ENCODE measurements at places on chromosomes 1 and 21.

DNA sequence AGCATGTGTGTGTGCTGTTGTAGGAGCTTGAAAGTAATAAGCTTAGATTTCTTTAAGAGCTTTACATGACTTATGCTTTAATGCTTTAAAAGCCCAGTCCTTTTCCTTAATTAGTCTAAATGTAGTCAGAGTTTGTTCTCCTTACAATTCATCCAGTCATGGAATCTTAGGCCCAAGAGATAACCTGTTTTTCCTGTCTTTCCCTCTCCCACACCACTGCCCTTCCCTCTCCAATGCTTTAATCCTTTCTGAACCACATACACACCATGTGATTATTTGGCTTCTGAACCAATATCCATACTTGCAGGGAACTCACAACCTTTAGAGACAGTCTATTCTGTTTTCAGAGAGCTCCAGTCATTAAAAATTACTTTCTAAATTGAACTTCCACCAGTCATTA lies 37.6 kb downstream of the ALG6 start:
- no peak for DNase-seq

DNA sequence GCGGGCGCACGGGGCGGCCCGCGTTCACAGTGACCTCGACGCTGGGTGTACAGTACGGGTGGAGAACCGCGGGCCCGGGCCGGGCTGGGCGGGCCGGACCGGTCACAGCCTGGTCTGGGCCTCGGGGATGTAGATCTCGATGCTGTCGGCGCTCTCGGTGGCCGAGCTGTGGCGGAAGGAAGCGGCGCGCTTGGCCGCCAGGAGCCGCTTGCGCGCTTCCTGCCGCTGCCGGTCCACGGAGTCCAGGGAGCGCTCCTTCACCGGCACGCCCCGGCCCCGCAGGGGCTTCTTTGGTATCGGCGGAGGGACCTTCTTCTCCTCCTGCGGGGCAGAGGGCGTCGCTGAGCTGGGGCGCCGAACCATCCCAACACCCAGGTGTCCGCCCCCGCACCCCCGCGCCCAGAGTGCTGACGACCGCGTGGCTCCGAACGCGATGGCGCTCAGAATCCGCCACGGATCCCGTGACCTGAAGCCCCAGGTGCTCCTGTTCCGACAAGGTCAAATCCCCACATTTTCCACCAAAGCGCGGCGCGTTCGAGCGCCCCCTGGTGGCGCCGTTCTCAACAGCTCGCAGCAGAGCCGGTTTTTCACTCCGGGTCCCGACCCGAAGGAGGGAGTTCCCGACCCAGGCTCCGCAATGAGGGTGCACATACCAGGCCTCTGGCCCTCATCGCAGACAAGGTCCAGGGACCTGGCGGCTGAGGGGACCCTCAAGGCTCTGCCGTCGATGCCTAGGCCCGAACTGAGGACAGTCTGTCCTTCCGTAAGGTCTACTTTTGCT lies 6.6 kb upstream of the SMIM12 start:
- DNase-seq: peak; percentile 96

GRCh38 chr1:52070704-52071103 lies 14.6 kb downstream of the BTF3L4 start:
- no peak for DNase-seq

GRCh38 chr1:101004670-101005069 lies 20.9 kb downstream of the DPH5 start:
- DNase-seq: no peak

- DNase-seq: no peak
These were observed 325.1 kb downstream of the CAMTA1 start for GRCh38 chr1:7110321-7110720.

- no peak for DNase-seq
These were observed 17.4 kb downstream of the CYYR1 start for GRCh38 chr21:26555540-26556146.

- DNase-seq: no peak
These were observed 76.5 kb downstream of the SCCPDH start for GRCh38 chr1:246800756-246801155.
